ENCODE measurements at places on chromosomes 4 and X.

DNA sequence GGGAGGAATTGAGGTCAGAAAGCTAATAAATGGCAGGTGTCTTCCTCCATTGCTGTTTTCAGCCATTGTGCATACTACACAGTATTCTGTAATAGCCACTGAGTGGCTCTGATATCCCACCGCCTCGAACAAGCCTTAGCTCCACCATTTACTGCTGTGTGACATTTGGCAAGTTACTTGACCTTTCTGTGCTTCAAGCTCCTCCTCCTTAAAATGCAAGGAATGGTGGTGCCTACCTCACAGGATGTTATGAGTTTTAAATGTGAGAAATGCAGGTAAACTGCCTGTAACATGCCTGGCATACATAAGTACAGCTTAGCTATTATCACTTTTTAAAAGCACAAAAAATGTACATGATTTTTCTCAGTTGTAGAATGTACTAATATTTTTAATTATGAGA is 421.0 kb downstream of the MAPK10 start:
- DNase-seq: no peak

- no peak for DNase-seq
Observed at GRCh38 chrX:38437093-38437492, 84.7 kb downstream of the OTC start.

- DNase-seq: no peak
Observed at GRCh38 chrX:120457766-120458180, 11.3 kb downstream of the LAMP2 start.

- DNase-seq: no peak
Observed at GRCh38 chr4:167031534-167032156, 202.6 kb downstream of the SPOCK3 start.

DNA sequence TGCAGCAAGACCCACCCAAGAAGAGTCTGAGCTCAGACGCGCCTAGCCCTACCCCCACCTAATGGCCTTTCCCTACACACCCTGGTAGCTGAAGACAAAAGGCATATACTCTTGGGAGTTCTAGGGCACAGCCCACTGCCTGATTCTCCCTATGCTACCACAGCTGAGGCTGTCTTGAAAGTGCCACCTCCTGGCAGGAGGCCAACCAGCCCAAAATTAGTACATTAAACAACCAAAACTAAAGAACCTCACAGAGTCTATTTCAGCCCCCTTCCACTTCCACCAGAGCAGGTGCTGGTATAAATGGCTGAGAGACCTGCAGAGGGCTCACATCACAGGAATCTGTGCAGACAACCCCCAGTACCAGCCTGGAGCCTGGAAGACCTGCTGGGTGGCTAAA is 119.1 kb downstream of the HMGN5 start:
- no peak for DNase-seq
